ENCODE measurements at places on chromosomes 3 and 15.

- DNase-seq, result no peak
These were observed 78.4 kb upstream of the PRR23E start for GRCh38 chr3:127114337-127115070.

DNA sequence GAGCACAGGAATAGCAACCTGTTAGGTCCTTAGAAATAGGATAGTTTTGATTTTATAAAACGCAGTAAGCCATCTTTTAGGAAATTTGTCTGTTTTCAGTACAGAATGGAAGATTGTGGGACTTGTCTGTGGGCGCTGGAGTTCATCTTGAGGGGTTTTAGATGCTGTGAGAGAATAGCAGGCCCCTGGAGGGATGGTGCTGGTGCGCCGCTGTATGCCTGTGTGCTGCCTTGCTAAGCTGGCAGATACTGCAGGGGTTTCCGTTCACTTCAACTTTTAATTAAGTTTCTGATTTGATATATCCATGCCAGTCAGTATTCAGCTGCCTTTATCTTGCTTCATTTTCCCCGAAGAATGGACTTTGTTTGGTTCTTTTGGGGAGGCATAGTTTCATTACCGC is 4.2 kb downstream of the CACNA2D3 start:
- no peak for DNase-seq

DNA sequence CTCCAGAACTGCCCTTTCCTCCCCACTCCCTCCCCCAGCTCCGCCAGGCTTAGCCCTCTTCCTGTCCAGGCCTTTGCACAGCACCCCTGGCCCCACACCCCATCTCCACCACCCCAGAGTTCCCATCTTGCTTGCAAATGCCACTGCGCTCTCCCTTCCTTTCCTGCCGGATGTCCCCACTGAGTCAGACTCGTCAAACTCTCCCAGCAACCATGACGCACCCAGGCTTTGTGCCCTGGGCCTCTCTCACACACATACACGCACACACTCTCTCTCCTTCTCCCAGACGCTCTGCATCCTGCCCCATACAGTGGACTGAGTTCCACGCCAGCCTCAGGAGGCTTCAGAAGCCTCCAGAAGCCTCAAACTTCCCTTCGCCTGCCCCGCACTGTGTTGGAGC is 2.8 kb upstream of the CCDC9B start:
- no peak for DNase-seq

DNA sequence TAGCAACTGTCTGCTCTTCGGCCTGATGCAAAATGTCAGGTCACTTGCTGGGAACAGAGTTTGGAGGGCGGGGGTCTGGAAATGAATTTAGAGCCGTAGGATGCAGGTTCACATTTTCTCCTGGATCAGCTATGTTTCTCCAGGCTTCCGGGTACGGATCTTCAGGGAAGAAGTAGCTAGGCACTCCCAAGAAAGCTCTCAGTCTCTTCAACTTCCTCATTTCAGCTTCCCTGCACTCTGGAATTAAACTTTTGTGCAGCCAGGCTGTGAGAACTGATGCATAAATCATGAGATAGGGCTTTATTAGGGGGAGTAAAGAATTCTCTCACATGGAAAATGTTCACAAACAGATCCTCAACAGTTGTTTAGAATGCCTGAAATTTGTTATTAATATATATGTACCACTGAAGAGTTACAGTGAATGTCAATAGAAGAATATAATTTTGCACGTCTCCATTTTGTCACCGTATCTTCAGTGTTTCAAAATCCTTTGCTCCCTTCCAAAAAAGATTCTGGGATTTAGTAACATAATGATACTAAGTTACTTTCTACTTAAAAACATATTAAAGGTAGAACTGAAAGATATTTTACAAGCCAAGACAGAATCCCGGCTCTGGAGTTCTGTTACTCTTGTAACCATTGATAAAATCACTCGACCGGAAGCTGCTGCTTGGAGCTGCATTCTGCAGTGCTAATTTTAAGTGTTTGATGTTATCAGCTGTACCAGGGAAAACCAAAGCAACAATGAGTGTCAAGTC is 178.5 kb upstream of the P2RY1 start:
- no peak for DNase-seq

- DNase-seq, result no peak
These were observed 81.6 kb downstream of the PLXNA1 start for GRCh38 chr3:127064391-127065137.

GRCh38 chr3:59436164-59436958 is 386.5 kb upstream of the CFAP20DC start:
- no peak for DNase-seq
